Germinal center (tissue), 1 donor: ENCODE measurements at places on chromosomes 4 and X.

GRCh38 chrX:131837325-131837724 is 185.8 kb upstream of the STK26 start:
- DNase-seq, result no peak

GRCh38 chr4:86569103-86569870 is 24.8 kb upstream of the PTPN13 start:
- DNase-seq, result no peak

GRCh38 chr4:52861171-52861823 is 820 bp upstream of the RASL11B start:
- DNase-seq, result no peak

DNA sequence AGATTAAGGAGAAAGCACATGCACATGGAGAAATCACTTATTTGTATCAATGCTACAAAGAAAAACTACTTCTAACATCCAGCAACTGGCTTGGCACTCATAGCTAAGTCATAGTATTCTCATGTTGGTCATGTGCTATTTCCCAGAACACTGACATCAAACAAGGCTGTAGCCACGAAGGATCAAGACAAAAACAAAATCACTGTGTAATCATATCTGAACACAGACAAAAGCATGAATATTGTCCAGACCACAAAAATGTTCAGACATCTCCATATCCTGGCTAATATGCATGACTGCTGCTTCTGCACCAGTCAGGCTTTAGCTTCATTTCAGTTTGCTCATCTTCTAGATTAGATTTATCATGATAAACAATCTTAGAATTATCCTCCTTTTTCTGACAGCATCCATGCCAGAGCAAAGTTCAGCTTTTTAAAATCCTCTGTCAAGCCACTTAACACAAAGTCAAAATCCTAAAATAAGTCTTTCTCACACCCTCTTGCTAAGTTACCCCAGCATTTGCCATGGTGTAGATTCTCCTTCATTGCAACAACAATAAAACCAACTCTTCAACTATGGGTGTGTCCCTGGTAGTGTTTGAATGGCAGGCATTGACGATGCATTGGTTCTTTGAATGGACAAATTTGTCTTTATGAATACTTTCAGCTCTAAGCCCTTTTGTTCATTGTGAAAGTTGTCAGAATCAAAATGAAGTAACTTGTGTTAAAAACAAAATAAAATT is 39.1 kb upstream of the NPFFR2 start:
- no peak for DNase-seq

GRCh38 chr4:101334963-101335572 is 12.3 kb downstream of the PPP3CA start:
- DNase-seq, result no peak
